Uterus (tissue), 4 donors: ENCODE measurements at places on chromosomes 16 and 17.

DNA sequence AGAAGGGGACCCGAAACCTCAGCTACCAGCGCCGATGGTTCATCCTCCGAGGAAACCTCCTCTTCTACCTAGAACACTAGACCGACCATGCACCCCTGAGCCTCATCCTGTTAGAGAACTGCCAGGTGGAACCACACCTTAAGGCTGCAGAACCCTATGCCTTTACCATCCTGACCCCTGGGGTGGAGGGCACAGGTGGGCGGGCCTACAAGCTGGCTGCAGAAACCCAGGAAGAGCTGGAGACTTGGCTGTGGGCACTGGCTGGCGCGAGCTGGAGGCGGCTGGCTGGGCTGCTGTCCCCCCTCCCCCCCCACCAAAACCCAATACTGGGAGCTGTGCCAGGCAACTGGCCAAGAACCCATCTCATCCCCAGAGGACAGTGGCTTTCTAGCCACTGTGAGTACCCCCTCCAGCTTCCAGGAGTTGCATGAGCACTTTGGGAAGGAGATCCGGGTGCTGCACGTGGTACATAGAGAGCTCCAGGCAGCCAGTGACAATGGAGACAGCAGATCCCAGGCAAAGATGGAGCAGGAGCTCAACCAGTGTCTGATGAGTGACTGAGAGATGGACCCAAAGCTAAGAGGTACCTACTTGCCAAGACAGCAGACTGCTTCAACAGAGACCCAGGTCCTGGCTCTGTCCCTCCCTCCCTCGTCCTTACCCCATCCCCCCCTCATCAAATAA is 1.4 kb upstream of the CD2BP2 start:
- H3K36me3 ChIP-seq: no peaks in the 10 kb centered on the region
- DNase-seq: peak; percentile 34
- no peak overlapping the region for H3K4me3 ChIP-seq
- H3K4me1 ChIP-seq: peaks cover 27% of the 10 kb centered on the region

DNA sequence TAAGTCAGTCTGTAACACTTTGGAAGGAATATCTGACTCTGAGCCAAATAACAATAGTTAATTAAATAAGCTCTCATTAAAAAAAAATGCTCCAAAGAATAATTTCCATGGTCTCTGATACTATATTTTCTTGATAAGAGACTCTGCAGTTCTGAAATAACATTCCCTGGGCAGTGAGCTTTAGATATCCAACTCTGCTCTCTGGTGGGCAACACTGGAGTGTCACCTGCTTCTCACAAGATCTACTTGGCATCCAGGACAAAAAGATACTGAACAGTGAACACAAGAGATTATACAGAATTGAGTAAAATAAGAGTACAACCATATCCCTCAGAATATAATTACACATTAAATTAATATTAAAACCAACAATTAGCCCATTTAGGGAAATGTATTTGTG is 13.7 kb downstream of the BLMH start:
- no peak for DNase-seq
- H3K36me3 ChIP-seq: no peaks in the 10 kb centered on the region

DNA sequence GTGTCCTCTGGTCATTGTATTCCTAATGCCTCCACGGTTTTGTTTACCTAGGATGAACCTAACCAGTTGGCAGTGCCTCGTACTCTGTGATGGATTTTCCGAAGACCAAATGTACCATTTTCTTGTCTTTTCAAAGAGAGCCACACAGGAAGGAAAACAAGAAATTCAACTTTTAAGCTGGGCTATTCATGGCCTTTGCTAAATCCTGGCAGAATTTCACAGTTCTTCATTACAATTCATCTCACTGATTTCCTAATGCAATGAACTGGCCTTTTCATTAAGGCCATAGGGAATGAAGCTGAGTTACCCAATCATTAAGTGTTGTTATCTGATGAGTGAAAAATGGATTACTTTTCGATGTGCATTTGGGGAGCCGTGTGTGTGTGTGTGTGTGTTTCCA is 7.9 kb upstream of the KCNJ16 start:
- no peak overlapping the region for H3K27ac ChIP-seq
- no peaks in the 10 kb centered on the region for H3K36me3 ChIP-seq
- DNase-seq: no peak
- no peaks in the 10 kb centered on the region for H3K4me1 ChIP-seq
- no peak overlapping the region for H3K4me3 ChIP-seq

DNA sequence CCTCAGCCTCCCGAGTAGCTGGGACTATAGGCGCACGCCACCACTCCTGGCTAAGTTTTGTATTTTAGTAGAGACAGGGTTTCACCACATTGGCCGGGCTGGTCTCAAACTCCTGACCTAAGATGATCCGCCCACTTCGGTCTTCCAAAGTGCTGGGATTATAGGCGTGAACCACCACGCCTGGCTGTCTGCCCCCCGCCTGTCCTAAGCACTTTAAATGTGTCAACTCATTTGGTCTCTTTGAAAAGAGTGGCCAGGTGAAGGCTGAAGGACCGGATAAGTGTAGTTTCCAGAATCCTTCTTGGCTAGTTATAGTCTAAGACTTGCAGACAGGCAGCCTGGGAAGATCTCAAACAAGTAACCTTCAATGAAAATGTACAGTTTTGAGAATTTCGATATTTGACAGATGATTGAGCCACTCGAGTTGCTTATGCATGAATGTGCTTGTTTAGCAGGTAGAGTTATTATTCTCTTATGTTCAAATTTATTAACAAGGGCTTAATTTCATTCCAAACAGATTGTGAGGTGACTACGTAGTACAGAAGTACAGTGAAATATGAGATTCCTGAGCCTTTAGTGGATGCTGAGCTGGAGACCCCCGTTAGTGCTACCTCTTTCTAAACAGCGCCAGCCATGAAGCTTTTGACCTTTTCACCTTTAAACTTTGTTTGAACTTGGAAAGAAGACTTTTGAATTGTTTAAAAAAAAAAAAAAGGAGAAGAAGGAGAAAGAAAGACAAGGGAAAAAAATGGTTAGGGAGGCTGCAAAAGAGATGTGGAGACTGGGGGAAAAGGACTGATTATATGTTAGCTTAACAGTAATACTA is 164.4 kb upstream of the TBX2 start:
- no peak overlapping the region for H3K4me3 ChIP-seq
- H3K27ac ChIP-seq: peak overlapping the region; percentile 5
- no peaks in the 10 kb centered on the region for H3K27me3 ChIP-seq

GRCh38 chr17:61897548-61898180 is 30.1 kb downstream of the INTS2 start:
- no peak for DNase-seq
- no peak overlapping the region for H3K4me3 ChIP-seq
- no peaks in the 10 kb centered on the region for H3K27me3 ChIP-seq
- H3K36me3 ChIP-seq: no peaks in the 10 kb centered on the region
- H3K27ac ChIP-seq: no peak overlapping the region

- H3K36me3 ChIP-seq: no peaks in the 10 kb centered on the region
- no peak for DNase-seq
- H3K27ac ChIP-seq: no peak overlapping the region
- H3K4me1 ChIP-seq: no peaks in the 10 kb centered on the region
- no peak overlapping the region for H3K4me3 ChIP-seq
Measured at GRCh38 chr17:71438631-71439146, 682.1 kb upstream of the SOX9 start.

DNA sequence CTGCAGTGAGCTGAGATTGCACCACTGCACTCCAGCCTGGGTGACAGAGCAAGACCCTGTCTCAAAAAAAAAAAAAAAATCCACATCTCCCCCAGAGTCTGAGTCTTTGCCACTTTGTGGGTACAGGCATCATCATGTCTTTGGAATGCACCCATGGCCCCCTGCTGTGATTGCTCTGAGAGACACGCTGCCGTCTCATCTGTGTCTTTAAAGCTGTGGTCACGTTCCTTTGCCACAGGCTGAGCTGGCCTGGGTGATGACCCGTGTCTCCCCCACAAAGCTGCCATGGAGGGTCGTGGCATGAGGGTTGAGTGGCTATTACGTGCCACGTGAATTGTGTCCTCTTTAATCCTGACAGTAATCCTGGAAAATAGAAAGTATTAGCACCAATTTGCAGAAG is 20.2 kb downstream of the CRISPLD2 start:
- peaks cover 9% of the 10 kb centered on the region for H3K4me1 ChIP-seq
- H3K36me3 ChIP-seq: no peaks in the 10 kb centered on the region
- no peak for DNase-seq
- H3K27ac ChIP-seq: peak overlapping the region; percentile 94
- no peak overlapping the region for H3K4me3 ChIP-seq

- H3K36me3 ChIP-seq: no peaks in the 10 kb centered on the region
- no peak for DNase-seq
- H3K4me1 ChIP-seq: no peaks in the 10 kb centered on the region
- no peak overlapping the region for H3K27ac ChIP-seq
Measured at GRCh38 chr16:89023151-89023551, 46.1 kb upstream of the CBFA2T3 start.

DNA sequence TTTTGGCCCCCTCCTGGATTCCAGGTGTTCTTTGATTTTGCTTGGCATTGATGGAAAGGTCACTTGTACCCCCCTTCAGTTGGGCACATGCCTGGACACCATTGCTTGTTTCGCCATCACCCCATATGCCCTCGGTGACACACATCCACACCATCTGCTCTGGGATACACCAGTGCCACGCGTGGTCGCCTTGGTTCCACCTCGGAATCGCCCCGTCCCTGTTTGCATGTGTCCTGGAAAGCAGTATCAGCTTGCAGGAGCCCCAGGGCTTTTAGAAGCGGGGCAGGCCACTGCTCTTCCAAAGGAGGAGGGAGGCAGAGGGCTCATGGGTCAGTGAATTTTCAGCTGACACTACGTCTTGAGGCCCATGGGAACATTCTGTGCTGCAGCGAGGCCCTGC is 607.9 kb downstream of the KCNJ18 start:
- no peak overlapping the region for H3K4me3 ChIP-seq
- H3K27ac ChIP-seq: no peak overlapping the region
- no peaks in the 10 kb centered on the region for H3K36me3 ChIP-seq
- H3K4me1 ChIP-seq: no peaks in the 10 kb centered on the region

DNA sequence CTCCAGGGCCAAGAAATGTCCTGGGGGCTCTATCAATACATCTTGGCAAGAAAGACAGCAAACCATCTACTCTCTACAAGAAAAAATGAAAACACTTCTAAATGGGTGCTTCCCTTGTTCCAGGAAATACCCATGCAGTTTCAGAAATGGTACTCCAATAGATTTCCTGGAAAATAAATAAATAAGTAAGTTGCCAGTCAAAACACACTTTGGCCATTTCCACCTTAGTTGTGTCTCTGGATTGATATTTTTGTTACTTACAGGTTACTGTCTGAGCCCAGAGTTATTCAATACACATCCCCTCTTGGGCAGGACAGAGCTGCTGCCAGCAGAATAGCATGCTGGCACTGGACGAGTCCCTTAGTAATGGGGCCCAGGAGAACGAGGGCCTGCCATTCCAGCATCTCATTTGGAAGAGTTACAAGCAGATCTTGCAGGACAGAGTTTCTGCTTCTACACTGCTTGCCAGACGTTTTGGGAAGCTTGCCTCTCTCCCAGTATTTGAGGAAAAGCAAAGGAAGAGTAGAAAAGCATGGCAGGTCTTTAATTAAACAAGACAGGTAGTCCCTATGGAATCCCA is 100.5 kb downstream of the SMG6 start:
- no peak for DNase-seq
- no peak overlapping the region for H3K4me3 ChIP-seq
- no peaks in the 10 kb centered on the region for H3K36me3 ChIP-seq
- H3K27ac ChIP-seq: peak overlapping the region; percentile 17
- H3K4me1 ChIP-seq: no peaks in the 10 kb centered on the region
- no peaks in the 10 kb centered on the region for H3K27me3 ChIP-seq

DNA sequence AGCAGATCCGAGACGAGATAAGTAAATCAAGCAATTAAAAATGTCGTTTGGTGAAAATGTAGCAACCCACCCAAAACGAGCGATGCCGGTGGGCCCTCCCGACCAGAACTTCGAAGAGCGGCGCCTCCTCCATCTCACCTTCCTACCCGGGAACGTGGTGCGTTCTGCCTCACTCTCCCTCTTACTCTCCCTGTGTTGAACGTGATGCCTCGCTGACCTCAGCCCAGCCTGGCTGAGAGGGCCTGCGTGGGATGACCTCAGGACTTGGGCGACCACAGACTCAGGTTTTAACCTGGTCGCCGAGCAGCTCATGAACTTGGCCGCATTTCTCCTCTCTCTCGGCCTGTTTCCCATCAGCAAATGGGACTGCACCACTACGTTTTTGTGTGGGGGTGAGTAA is 69.7 kb upstream of the RPL38 start:
- no peak overlapping the region for H3K27ac ChIP-seq
- H3K27me3 ChIP-seq: no peaks in the 10 kb centered on the region
- no peak for DNase-seq

GRCh38 chr17:11991461-11991860 is 5.8 kb downstream of the ZNF18 start:
- DNase-seq: no peak
- no peaks in the 10 kb centered on the region for H3K27me3 ChIP-seq

DNA sequence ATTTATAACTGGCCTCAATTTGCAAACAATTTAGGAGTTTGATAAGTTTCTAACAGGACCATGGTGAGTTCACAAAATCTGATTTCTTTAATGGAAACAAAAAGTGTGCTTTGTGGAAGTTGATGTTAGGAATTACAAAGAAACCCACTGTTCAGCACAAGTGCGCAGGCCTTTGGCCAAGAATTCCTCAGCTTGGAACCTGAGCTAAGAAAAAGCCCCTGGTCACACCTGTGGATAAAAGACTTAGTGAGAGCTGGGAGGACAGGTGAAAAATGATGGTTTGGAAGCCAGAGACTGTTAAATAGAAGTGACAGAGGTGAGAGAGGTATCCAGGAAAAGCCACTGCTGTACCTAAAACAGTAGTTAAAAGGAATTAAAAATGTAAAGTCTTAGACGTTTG is 64.7 kb downstream of the PRKCA start:
- no peaks in the 10 kb centered on the region for H3K27me3 ChIP-seq
- H3K36me3 ChIP-seq: no peaks in the 10 kb centered on the region
- no peak overlapping the region for H3K4me3 ChIP-seq

GRCh38 chr16:49019081-49019633 is 262.5 kb downstream of the CBLN1 start:
- no peak for DNase-seq
- peaks cover 5% of the 10 kb centered on the region for H3K4me1 ChIP-seq
- H3K27me3 ChIP-seq: no peaks in the 10 kb centered on the region
- H3K4me3 ChIP-seq: no peak overlapping the region

GRCh38 chr16:47631131-47631530 is 170.0 kb downstream of the PHKB start:
- DNase-seq: no peak
- no peak overlapping the region for H3K27ac ChIP-seq
- no peaks in the 10 kb centered on the region for H3K36me3 ChIP-seq
- no peaks in the 10 kb centered on the region for H3K4me1 ChIP-seq
- H3K4me3 ChIP-seq: no peak overlapping the region
- no peaks in the 10 kb centered on the region for H3K27me3 ChIP-seq

- no peak overlapping the region for H3K27ac ChIP-seq
- no peak overlapping the region for H3K4me3 ChIP-seq
- no peaks in the 10 kb centered on the region for H3K36me3 ChIP-seq
- no peak for DNase-seq
- H3K27me3 ChIP-seq: no peaks in the 10 kb centered on the region
Measured at GRCh38 chr17:68972119-68972704, 17.0 kb upstream of the ABCA8 start.
